NCI-H446 treated with DMSO at 0.1 percent for 48 hours (cell line): ENCODE measurements at places on chromosomes 1 and 21.

GRCh38 chr1:27931759-27932158 lies 3.0 kb upstream of the SMPDL3B start:
- no peak for DNase-seq

DNA sequence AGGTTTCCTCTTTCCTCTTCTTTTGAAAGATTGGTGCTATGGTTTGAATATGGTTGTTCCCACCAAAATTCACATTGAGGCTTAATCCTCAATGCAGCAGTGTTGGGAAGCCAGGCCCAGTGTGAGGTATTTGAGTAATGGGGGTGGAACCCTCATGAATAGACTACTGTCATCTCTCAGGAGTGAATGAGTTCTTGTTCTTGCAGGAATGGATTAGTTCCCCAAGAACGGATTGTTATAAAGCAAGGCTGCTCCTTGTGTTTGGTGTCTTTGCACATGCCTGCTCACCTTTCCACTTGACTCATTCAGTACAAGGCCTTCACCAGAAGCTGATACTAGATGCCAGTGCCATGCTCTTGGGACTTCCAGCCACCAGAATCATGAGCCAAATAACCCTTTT lies 223.2 kb downstream of the BACH1 start:
- DNase-seq, result no peak

- DNase-seq, result no peak
These were observed 140.6 kb downstream of the GALNT2 start for GRCh38 chr1:230207598-230207997.

- DNase-seq, result peak; percentile 6
These were observed 27.3 kb downstream of the EIF4G3 start for GRCh38 chr1:21149430-21149854.

- no peak for DNase-seq
These were observed 92.1 kb upstream of the C1orf174 start for GRCh38 chr1:3992103-3992556.

GRCh38 chr21:46011267-46011967 lies 29.8 kb downstream of the COL6A1 start:
- no peak for DNase-seq

DNA sequence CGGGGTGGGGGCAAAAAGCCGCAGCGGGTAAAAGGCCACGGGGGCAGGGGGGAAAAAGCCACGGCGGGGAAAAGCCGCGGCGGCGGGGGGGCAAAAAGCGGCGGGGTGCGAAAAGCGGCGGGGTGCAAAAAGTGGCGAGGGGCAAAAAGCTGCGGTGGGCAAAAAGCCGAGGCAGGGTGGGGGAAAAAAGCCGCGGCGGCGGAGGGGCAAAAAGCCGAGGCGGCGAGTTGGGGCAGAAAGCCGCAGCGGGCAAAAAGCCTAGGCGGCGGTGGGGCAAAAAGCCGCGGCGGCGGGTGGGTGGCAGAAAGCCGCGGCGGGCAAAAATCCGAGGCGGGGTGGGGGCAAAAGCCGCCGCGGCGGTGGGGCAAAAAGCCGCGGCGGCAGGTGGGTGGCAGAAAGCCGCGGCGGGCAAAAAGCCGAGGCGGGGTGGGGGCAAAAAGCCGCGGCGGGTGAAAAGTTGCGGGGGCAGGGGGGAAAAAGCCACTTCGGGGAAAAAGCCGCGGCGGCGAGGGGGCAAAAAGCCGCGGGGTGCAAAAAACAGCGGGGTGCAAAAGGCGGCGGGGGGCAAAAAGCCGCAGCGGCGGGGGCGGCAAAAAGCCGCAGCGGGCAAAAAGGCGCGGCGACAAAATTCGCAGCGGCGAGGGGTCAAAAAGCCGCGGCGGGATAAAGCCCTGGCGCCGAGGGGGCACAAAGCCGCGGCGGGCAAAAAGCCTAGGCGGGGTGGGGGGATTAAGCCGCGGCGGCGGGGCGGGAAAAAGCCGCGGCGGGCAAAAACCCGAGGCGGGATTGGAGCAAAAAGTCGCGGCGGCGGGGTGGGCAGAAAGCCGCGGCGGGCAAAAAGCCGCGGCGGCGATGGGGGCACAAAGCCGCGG lies 3901.2 kb downstream of the SRGAP2C start:
- DNase-seq, result no peak

DNA sequence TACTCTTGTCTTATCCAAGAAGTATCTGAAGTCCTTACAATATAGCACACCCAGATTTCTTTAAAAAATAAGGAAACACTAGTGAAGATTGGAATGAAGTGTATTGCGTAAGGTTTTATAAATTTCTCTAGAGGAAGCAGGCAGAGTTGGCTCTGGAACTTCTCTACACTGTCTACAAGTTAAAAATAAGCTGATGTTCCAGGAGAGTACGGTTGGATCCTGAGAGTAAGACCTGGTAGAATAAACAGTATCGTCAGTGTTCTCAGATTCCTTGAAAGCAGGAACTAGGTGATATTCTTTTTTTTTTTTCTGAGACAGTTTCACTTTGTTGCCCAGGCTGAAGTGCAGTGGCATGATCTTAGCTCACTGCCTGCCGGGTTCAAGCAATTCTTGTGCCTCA lies 107.9 kb downstream of the USP25 start:
- DNase-seq, result no peak

DNA sequence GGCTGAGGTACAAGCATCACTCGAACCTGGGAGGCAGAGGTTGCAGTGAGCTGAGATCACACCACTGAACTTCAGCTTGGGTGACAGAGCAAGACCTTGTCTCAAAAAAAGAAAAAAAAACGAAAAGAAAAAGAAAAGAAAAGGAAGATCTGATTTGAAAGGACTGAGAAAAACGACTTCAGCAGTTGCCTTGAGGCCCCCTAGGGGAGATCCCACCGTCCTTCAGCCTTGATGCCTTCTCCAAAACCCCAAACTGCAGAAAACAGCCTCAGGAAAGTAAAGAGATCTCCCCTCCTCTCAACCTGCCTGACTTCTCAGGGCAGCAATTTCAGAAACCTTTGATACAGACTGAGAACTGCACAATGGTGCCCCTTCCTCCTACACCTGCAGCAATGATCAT lies 50.9 kb upstream of the BCAR3 start:
- DNase-seq, result no peak

DNA sequence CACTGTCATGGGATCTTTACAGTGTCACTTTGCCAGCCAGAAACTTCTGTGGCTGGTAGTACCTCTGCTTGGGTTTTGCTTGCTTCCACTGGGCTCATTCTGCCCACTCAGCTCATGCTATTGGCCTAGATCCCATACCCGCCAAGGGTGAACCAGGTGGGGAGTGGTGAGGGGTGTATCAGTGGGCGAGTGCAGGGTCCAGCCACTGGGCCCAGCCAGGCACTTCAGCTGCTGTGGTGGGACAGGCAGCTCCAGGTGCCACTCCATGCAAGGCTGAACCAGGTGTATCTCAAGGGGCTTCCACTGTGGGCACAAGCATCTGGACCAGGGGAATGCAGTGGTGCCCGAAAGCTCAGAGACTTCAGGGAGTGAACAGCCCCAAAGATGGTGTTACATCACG lies 398.2 kb downstream of the NCAM2 start:
- DNase-seq, result no peak

DNA sequence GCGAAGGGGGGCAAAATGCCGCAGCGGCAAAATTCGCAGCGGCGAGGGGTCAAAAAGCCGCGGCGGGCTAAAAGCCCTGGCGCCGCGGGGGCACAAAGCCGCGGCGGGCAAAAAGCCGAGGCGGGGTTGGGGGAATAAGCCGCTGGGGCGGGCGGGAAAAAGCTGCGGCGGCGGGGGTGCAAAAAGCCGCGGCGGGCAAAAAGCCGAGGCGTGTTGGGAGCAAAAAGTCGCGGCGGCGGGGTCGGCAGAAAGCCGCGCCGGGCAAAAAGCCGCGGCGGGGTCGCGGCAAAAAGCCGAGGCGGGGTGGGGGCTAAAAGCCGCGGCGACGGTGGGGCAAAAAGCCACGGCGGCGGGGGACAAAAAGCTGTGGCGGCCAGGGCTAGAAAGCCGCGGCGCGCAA lies 3902.5 kb downstream of the SRGAP2C start:
- no peak for DNase-seq

- no peak for DNase-seq
These were observed 18.4 kb downstream of the OLIG1 start for GRCh38 chr21:33088384-33088783.

GRCh38 chr1:100584761-100585745 lies 47.1 kb downstream of the GPR88 start:
- DNase-seq, result no peak

GRCh38 chr1:85091671-85092280 lies 43.5 kb upstream of the MCOLN3 start:
- no peak for DNase-seq

GRCh38 chr21:25421321-25422028 lies 185.8 kb downstream of the MRPL39 start:
- DNase-seq, result peak; percentile 53

- no peak for DNase-seq
These were observed 72.9 kb downstream of the PLA2G4A start for GRCh38 chr1:186901631-186902030.

- no peak for DNase-seq
These were observed 16.6 kb upstream of the ATF3 start for GRCh38 chr1:212591922-212592321.

DNA sequence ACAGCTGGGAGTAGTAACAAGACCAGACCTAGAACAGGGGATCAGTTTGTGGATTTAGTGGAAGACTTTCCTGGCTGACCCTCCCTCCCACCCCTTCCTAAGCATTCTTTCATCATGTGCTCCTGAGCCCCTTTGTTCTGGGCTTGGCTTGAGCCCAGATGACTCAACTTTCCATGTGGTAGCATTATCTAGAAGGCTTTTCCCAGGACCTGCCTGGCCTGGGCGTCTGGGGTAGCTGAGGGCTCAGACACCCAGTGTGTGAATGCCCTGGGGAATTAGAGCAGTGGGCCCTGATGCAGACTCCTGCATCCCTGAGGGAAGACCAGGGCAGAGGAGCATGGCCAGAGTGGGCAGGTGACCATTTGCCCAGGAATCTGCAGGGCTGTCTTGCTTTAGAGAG lies 44.1 kb upstream of the TSPAN2 start:
- DNase-seq, result no peak

- DNase-seq, result peak; percentile 4
These were observed 264.0 kb downstream of the ADGRL2 start for GRCh38 chr1:82064691-82065090.

DNA sequence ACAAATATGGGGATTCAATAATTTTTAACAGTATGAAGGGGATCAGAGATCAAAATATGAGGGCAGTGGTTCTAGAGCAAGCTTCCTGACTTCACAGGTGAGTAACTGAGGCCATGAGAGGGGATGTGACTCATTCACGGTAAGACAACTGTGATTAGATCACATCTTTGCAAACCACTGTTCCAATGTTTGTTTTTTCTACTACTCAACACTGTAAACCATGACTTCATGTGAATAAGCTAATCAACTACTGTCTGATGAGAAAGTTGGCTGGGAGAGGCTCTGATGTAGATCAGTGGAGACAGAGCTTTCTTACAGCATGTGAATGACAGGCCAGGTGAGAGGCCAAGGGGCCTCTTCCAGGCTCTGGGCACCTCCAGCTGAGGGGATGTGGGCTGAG lies 84.7 kb downstream of the BRINP2 start:
- DNase-seq, result no peak

GRCh38 chr1:41387667-41388091 lies 26.4 kb downstream of the FOXO6 start:
- DNase-seq, result peak; percentile 87

- DNase-seq, result no peak
These were observed 106.0 kb upstream of the GNG12 start for GRCh38 chr1:67939186-67939743.

DNA sequence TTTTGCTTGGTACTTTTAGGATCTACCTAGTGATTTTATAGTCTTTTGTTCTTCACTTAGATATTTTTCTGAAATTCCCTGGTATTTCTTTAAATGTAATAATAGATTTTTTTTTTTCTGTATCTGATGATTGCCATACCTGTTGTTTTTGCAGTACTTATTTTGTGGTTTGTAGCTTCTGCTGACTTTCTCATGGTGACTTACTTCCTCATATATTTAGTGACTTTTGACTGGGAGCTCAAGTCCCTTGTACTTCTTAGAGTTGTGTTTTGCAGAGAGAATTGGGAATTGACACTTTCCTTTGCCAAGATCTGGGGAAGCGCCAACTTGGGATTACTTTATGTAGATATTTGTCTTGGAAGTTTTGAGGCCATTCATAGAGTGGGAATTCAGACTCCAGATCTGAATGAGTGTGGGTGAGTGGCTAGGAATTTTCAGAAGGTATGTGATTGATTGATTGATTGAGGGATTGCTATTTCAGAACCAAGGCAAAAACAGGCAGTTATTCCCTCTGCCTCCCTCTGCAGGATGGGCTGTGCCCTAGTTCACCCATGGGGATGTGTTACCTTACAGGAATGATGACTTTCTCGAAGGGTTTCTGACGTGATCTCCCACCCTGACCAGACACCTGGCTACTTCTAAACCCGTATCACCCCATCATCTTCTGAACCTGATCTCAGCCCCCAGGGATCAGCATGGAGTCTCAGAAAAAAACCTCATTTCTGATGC lies 219.5 kb downstream of the URB2 start:
- DNase-seq, result no peak

- peak; percentile 48 for DNase-seq
These were observed 148.7 kb downstream of the ZNF326 start for GRCh38 chr1:90143591-90143990.

- DNase-seq, result peak; percentile 49
These were observed 37.3 kb upstream of the TMEM222 start for GRCh38 chr1:27284425-27285273.

- DNase-seq, result no peak
These were observed 711 bp downstream of the GADD45A start for GRCh38 chr1:67685558-67686266.

GRCh38 chr1:154608397-154609270 lies 648 bp upstream of the ADAR start:
- no peak for DNase-seq

DNA sequence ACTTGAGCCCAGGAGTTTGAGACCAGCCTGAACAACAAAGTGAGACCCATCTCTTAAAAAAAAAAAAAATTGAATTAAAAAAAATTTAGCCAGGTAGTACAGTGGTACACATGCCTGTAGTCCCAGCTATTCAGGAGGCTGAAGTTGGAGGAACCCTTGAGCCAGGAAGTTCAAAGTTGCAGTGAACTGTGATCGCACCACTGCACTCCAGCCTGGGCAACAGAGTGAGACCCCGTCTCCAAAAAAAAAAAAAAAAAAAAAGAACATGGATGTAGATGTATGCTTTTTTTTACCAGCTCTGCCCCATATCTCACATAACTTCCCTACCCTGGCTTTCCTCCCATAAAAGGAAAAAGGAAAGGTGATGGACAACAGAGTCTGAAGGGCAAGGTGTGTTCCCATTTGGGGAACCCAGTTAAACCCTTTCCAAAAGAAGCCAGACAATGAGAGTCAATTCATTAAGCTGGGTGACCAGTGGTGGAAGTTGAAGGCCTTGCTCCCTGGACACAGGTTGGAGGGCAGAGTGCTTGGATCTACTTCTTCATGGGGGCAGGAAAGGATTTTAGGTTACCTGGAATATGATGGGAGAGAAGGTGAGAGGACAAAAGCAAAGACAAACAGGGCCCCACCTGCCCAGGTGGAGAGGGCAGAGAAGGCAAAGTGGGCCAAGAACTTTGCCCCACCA lies 2.9 kb downstream of the KRTCAP2 start:
- DNase-seq, result no peak

GRCh38 chr1:183898001-183898396 lies 93.1 kb downstream of the RGL1 start:
- no peak for DNase-seq

- no peak for DNase-seq
These were observed 1886.9 kb downstream of the NCAM2 start for GRCh38 chr21:22885079-22885478.

GRCh38 chr1:101257500-101258325 lies 20.9 kb downstream of the S1PR1 start:
- peak; percentile 72 for DNase-seq

- no peak for DNase-seq
These were observed 116.1 kb upstream of the GORAB start for GRCh38 chr1:170415710-170416372.

- no peak for DNase-seq
These were observed 3.5 kb upstream of the ZNF683 start for GRCh38 chr1:26376050-26376449.
